ENCODE measurements at places on chromosomes 7 and 10. TPM values are rescaled to one million over a fixed set of nuclear protein-coding genes. Genes with fewer than 3 reads are reported as not detected.

KLLN gene
- total RNA-seq: 0.26 TPM

MYL10 gene
- not detected for total RNA-seq

HPSE2 gene
- not detected for total RNA-seq

ASZ1 gene
- total RNA-seq: not detected

NPC1L1 gene
- under 0.01 TPM for total RNA-seq

CACNB2 gene
- 0.13 TPM for total RNA-seq

DNA sequence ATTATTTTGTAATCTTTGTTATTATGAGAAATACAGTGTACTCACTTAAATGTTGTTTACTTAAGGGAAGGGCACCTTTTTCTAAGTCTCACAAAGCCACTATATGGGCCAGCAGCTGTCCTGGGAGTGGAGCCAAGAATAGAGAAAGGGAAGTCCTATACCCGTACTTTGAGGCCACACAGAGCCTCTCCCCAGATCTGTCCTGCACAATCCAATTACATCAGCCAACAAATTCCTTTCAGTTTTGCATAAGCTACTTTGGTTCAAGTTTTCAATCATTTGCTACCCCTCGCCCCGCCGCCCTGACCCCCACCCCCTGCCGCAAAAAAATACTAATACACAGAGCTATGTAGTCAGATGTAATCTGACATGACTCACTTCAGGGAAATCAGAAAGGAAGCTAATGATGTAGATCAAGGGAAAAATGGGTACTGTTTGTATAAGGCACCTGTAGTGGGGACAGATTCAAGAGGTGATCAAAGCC lies 297.4 kb upstream of the NEBL start:
- DNase-seq: peak; percentile 49

DNA sequence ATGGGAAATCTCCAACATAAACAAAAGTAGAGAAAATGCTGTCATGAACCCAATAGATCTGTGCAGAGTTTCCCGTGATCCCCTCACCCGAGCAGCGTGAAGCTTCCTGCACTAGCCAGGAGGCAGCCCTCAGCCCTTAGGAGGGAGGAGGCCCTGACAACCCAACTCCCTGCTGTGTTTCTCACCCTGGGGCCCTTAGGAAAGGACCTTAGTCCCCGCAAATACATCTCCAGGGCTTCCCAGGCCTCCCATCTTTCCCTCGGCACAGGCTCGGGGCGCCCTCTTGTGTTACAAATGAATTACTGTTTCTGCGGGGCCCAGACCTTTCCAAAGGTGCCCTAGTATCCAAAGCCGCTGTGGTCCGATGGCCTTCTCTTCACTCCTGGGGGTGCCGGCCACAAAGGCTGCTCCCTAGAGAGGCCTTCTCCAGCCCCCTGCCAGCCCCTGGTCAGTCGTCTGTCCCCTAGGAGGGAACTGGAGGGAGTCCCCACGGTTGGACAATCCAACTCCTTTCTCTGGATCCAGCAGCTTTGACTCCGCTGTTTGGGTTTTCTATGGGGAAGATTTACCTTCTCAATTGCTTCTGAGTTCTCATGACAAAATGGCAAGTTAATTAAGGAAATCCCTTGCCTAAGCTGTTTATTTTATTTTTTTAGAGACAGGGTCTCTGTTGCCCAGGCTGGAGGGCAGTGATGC lies 49.9 kb upstream of the SH2B2 start:
- peak; percentile 26 for DNase-seq

DNA sequence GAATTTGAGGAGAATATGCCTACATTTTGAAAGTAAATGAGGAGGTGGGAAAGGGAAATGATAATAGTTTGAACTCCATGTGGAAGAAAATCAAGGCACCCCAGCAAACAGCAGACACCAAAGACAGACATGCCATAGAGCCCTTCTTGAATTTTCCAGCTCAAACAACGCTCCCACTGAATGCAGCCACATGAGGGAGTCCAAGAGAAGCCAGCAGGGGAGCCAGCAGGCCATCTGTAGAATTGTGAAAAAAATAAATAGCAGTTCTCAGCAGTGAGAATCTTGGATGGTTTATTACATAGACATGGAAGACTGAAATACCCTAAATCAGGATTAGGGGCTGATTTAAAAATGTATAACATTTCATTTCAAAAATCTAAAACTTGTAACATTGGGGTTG lies 1567.3 kb upstream of the LRRTM3 start:
- DNase-seq: peak; percentile 19

DNA sequence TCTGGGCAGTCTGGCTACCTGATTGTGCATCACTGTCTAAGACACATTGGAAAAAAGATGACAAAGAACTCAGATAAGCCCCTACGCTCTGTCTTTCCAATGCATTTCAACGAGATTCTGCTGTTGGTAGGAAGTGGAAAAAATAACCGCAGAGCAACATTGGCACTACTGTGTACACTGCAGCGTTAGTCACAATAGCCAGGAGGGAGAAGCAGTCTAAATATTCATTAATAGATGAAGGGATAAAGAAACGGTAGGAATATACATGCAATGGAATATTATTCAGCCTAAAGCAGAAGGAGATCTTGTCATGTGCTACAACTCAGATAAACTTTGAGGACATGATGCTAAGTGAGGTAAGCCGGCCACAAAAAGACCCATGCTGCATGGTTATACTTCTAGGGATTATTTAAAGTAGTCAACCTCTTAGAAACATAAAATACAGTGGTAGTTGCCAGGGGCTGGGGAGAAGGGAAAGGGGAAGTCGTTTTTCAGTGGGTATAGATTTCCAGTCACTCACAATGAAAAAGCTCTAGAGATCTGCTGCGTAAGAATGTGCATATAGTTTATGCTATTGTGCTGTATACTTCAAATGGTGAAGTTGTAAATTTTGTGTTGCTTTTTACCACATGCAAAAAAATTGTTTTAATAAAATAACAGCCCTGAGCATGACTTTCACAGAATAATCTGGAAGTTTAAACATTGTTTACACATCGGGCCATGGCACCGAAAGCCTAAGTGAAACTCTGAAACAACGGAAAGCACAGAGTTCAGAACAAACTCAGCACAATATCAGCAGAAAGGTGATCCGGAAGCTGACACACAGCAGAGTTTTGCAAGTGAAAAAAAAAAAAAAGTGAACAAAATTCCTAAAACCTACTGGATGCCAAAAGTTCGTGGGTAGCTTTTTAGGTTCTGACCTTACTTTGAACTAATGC lies 40.1 kb downstream of the ELMO1 start:
- no peak for DNase-seq

GRCh38 chr7:102042016-102042656 lies 224.7 kb downstream of the CUX1 start:
- peak; percentile 79 for DNase-seq

DNA sequence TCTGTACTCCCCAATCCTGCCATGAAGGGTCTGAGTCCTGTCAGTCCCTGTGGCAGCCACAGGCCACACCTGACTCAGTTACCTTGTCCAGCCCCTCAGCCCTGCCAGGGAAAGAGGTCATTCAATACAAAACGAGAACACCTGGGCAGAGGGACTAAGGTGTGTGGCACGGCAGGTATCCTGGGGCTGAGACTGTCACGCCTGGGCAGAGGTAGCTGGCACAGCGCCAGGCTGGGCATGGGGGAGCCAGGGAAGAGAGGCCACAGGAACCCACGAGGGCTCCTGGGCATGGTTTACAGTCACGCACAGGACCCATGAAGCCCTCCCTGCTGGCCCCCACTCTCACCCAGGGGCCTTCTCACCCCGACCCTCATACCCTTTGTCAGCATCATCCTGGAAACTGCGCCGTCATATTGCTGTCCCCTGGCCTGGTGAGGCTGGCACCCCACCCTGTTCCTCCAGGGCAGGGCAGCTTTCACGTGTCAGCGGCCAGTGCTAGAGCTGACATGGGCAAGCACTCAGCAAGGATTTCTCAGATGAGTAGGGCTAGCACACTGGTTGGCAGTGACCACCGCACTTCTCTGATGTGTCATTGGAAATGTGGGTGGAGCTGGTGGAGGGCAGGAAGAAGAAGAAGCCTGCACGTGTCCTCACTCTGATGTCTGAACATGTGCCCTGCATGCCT lies 42.7 kb downstream of the LRRC18 start:
- no peak for DNase-seq

GRCh38 chr7:1241258-1241602 lies 8.6 kb downstream of the UNCX start:
- no peak for DNase-seq

GRCh38 chr10:106401161-106401560 lies 763.3 kb downstream of the SORCS1 start:
- DNase-seq: peak; percentile 41

GRCh38 chr10:72088889-72089575 lies 681 bp upstream of the SPOCK2 start:
- no peak for DNase-seq
